Activated CD4-positive, alpha-beta T cell treated with anti-CD3 and anti-CD28 coated beads for 36 hours (primary cell): ENCODE measurements at places on chromosomes 5 and 9. TPM values are rescaled to one million over a fixed set of nuclear protein-coding genes. Genes with fewer than 3 reads are reported as not detected.
A peak's percentile ranks its signal among the peaks of the same experiment; 100 is the strongest.

The PIGO gene
- total RNA-seq: 21.0 TPM

The PLCXD3 gene
- not detected for total RNA-seq

The ASB6 gene
- total RNA-seq: 15.0 TPM

The SKP1 gene
- 265 TPM for total RNA-seq

The MYOT gene
- not detected for total RNA-seq

The SLC36A3 gene
- total RNA-seq: not detected

The SPRY4 gene
- total RNA-seq: 0.93 TPM

The LCN15 gene
- not detected for total RNA-seq

The TOPORS gene
- 14.4 TPM for total RNA-seq

The LHX3 gene
- not detected for total RNA-seq

The MAML1 gene
- total RNA-seq: 25.4 TPM

- H3K4me3 ChIP-seq: peak overlapping the region; percentile 94
- peak overlapping the region; percentile 99 for H3K27ac ChIP-seq
- H3K36me3 ChIP-seq: peaks cover 43% of the 10 kb centered on the region
These were observed 484 bp downstream of the GFM2 start for GRCh38 chr5:74766418-74766848.

DNA sequence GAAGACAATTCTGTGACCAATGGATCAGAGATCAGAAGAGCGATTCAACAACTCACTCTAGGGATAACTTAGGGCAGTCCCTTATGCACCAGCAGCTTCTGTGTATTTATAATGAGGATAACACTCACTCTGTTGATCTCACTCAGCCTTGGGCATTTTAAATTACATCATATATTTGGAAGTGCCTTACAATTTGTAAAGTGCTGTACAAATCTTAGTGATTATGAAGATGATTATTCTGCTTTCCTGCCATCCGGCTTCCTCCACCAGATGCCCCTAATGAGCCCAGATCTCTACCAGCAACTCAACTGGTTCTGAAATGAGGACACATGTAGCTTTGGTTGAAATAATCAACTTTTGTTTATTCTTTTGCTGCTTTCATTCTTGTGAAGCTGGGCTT, 105.3 kb downstream of the PCSK1 start:
- H3K4me1 ChIP-seq: peaks cover 7% of the 10 kb centered on the region
- DNase-seq: no peak
- no peak overlapping the region for H3K4me3 ChIP-seq
- no peak overlapping the region for H3K27ac ChIP-seq

GRCh38 chr5:146173597-146173996, 8.9 kb downstream of the LARS1 start:
- H3K4me3 ChIP-seq: no peak overlapping the region
- H3K27ac ChIP-seq: no peak overlapping the region
- H3K27me3 ChIP-seq: no peaks in the 10 kb centered on the region
- peaks cover 37% of the 10 kb centered on the region for H3K36me3 ChIP-seq

- H3K27ac ChIP-seq: no peak overlapping the region
- no peaks in the 10 kb centered on the region for H3K36me3 ChIP-seq
- H3K4me3 ChIP-seq: no peak overlapping the region
- peaks cover 13% of the 10 kb centered on the region for H3K27me3 ChIP-seq
These were observed 77.6 kb downstream of the PCDH1 start for GRCh38 chr5:141800617-141801016.

DNA sequence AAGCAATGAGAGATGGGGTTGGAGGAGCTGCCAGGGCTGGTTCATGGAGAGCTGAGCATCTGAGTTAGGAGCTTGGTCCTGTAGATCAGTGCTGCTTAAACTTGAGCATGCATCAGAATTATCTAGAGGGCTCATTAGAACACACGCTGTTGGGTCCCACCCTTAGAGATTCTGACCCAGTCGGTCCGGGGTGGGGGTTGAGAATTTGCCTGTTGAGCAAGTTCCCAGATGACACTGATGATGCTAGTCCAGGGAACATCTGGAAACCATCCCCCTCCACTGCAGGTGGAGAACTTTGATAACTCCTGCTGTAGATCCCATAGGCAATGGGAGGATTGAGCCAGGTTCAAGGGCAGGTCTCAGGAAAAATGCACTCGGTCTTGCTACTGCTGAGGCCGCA, 158.0 kb upstream of the KLF4 start:
- H3K4me3 ChIP-seq: no peak overlapping the region
- H3K27me3 ChIP-seq: no peaks in the 10 kb centered on the region
- H3K27ac ChIP-seq: no peak overlapping the region
- no peak for DNase-seq

DNA sequence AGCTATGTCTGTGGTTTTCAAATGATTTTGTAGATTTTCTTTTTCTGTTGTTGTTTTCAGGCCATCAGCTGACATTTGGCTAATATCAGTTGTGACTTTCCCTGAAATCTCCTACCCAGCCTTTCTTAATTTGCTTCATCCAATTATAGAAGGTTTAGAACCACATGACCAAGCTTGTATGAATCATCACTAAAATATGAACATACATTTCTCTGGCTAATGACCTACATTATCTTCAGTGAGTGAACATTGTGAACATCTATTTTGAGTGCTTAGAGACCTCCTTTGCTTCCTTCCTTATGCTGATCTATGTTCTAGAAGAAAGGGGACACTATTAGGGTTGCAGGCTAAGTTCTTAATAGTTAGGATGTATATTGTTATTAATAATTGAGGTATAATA, 532.5 kb downstream of the RAB3C start:
- DNase-seq: no peak
- H3K27me3 ChIP-seq: no peaks in the 10 kb centered on the region
- no peak overlapping the region for H3K4me3 ChIP-seq

GRCh38 chr5:66551338-66551737, 44.9 kb upstream of the MAST4 start:
- peaks cover 24% of the 10 kb centered on the region for H3K4me1 ChIP-seq
- H3K27ac ChIP-seq: no peak overlapping the region
- H3K27me3 ChIP-seq: peaks cover 21% of the 10 kb centered on the region

DNA sequence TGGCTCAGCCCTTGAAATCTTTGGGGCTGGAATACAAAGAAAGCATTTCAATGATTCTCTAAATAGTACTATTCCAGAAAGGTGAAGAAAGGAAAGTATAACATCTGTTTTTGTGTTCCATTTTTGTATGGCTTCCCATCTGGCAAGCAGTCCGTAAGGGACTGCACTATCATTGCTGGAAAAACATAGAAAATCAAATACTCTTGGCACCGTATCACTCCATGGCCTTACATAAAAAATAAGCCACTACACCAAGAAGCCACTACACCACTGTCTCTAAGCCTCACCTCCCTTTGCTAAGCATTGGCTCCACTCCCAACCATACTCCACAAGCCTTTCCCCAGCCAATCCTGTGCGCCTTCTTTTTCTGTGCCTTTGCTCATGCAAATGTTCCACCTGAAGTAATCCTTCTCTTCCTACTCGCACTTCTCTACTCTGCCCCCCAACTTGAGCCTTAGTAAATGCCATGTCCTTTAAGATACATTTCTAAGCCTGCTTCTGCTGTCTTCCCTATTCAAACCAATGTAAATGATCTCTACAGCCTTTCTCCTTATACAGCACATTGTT, 454.6 kb upstream of the TUSC1 start:
- no peaks in the 10 kb centered on the region for H3K4me1 ChIP-seq
- no peaks in the 10 kb centered on the region for H3K27me3 ChIP-seq
- no peaks in the 10 kb centered on the region for H3K36me3 ChIP-seq
- H3K27ac ChIP-seq: no peak overlapping the region
- DNase-seq: no peak
- H3K4me3 ChIP-seq: no peak overlapping the region

- DNase-seq: no peak
- H3K27me3 ChIP-seq: peaks cover 10% of the 10 kb centered on the region
- no peak overlapping the region for H3K27ac ChIP-seq
- no peaks in the 10 kb centered on the region for H3K36me3 ChIP-seq
- no peaks in the 10 kb centered on the region for H3K4me1 ChIP-seq
- H3K4me3 ChIP-seq: no peak overlapping the region
These were observed 128.5 kb downstream of the CHSY3 start for GRCh38 chr5:130032807-130033206.

DNA sequence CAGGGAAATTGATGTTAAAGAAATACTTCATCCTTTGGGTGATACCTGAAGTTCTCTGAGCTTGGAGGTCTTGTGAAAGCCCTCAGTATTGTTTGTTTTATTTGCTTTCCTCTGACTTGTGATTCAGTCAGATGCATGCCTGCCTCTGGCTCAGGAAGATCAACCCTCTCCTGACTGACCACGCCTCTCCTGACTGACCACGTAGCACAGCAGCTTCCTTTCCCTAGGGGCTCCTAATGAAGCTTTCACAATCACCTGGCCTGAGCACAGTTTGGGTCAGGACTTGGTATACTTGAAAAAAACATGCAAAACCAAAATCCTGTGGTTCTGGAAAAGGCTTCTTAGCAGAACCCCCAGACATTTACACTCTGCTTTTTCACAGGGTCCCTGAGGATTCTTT, 3.8 kb downstream of the TGFBI start:
- DNase-seq: no peak
- H3K4me1 ChIP-seq: peaks cover 17% of the 10 kb centered on the region
- H3K4me3 ChIP-seq: no peak overlapping the region
- peaks cover 14% of the 10 kb centered on the region for H3K27me3 ChIP-seq

- no peak overlapping the region for H3K4me3 ChIP-seq
- no peaks in the 10 kb centered on the region for H3K4me1 ChIP-seq
- H3K27ac ChIP-seq: no peak overlapping the region
- no peaks in the 10 kb centered on the region for H3K27me3 ChIP-seq
These were observed 622.3 kb upstream of the PTPRD start for GRCh38 chr9:11235061-11235460.

DNA sequence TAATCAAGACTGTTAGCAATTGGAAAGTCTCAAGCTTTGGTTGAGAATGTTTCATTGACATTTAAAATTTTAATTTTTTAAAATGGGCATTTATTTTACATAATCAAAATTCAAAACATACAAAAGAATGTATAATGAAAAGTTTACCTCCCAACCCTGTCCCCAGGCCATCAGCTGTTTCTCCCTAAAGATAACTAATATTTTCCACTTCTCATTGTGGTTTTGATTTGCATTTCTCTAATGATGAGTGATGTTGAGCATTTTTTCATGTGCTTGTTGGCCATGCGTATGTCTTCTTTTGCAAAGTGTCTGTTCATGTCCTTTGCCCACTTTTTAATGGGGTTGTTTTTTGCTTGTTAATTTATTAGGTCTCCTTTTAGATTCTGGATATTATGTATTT, 11.4 kb upstream of the MACIR start:
- no peak overlapping the region for H3K27ac ChIP-seq
- peaks cover 8% of the 10 kb centered on the region for H3K4me1 ChIP-seq
- H3K27me3 ChIP-seq: peaks cover 34% of the 10 kb centered on the region

DNA sequence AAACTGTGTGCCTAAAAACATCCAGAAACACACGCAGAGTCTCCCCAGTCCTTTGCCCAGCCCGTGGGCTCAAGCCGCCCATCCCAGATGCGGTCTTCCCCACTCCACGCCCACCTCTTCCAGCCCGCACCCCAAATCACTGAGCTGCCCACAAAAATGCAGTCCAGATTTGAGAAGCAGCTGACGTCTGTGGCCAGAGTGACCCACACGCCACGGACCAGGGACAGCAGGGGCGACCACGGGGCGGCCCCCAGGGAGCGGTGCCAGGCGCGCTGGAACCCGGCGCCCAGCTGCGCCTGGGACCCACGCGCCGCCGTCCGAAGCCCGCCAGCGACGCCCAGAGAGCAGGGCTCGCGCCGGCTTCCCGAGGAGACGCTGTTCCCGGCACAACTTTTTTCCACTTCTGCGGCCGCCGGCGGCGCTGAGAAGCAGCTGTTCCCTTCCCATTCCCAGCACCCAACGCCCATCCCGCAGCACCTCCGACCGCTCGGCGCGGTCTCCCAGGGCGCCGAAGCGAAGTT, 674 bp downstream of the LHFPL2 start:
- H3K27me3 ChIP-seq: peaks cover 37% of the 10 kb centered on the region
- no peak for DNase-seq
- no peaks in the 10 kb centered on the region for H3K36me3 ChIP-seq
- H3K27ac ChIP-seq: no peak overlapping the region
- H3K4me1 ChIP-seq: peaks cover 11% of the 10 kb centered on the region
- H3K4me3 ChIP-seq: peak overlapping the region; percentile 62

- no peaks in the 10 kb centered on the region for H3K36me3 ChIP-seq
- no peaks in the 10 kb centered on the region for H3K27me3 ChIP-seq
- H3K4me3 ChIP-seq: no peak overlapping the region
- no peak for DNase-seq
- H3K4me1 ChIP-seq: no peaks in the 10 kb centered on the region
- no peak overlapping the region for H3K27ac ChIP-seq
These were observed 124.3 kb upstream of the SLC25A48 start for GRCh38 chr5:135710045-135710675.

DNA sequence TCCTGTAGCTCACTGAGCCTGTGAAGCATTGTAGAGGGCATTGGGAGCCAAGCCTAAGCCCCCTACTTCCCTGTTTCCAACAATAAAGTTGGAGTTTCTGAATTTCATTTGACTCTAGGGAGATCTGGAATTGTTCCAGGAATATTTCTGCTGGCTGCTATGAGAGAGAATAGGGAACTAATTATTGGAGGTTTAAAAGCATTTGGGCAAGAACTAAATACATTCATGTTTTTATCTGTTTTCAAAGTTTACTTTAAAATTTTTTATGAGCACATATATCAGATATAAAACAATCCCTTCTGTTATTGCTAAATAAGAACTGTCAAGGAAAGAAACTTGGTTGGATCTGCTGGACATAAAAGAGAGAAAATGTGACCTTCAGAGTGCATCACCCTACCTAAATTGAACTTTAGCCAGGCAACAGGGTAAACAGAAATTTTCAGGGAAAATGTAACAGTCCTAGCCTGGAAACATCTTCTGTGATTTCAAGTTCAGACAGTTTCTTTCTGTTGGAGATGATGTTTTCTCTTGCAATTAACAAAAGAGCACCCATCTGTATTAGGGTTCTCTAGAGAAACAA, 19.3 kb upstream of the LECT2 start:
- no peak overlapping the region for H3K27ac ChIP-seq
- no peak overlapping the region for H3K4me3 ChIP-seq
- peaks cover 39% of the 10 kb centered on the region for H3K27me3 ChIP-seq
- no peak for DNase-seq
- H3K36me3 ChIP-seq: no peaks in the 10 kb centered on the region
- H3K4me1 ChIP-seq: no peaks in the 10 kb centered on the region

DNA sequence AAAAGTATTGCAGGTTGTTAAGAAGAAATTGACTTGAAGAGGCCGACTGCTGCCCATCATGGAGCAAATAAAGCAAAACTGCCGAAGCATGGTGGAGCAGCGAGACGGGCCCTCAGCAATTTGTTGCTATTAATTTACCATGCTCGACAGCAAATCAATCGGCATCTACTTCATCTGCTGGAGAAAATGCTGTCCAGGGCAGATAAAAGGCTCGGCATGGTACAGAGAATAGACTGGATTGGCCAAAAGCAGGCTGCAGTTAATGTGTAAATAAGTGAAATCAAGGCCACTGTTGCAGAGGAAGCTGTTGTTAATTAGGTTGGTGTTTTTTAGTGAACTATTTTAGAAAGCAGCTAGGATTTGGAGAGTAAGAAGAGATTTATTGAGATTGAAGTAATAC, 8.3 kb downstream of the TLE4 start:
- no peak overlapping the region for H3K27ac ChIP-seq
- DNase-seq: no peak
- no peak overlapping the region for H3K4me3 ChIP-seq
- H3K4me1 ChIP-seq: peaks cover 90% of the 10 kb centered on the region
